ENCODE measurements at places on chromosomes 1 and 21.

DNA sequence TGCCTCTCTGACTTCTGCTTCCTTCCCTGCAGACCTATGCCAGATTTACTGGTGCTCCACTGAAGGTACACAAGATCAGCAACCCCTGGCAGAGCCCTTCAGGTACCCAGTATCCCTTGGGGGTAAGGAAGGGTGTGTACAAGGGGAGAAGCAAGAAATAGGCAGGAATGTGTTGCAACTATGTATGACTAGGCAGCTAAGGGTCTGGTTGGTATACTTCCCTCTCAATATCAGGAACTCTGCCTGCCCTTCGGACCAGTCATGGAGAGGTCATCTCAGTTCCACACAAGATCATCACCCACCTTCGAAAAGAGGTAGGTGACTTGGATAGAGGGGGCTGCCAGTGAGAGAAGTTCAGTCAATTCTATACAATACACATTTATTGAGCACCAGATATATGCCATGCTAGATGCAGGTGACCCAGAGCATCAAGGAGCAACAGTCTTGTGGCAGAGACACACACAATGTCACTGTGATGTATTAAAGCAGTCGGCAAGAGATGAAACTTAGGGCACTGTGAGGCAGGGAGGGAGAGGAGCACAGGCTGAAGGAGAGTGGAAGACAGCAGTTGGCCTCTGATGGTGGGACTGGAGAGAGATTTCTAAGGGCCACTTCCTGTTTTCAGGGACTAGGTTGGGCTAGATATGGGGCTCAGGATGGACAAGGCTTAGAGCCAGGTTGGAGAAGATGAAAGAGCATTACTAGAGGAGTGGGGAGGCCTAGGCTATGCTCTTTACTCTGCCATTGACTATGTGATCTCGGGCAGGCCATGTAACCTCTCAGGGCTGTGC is 2.0 kb downstream of the MTX1 start:
- DNase-seq, result no peak

DNA sequence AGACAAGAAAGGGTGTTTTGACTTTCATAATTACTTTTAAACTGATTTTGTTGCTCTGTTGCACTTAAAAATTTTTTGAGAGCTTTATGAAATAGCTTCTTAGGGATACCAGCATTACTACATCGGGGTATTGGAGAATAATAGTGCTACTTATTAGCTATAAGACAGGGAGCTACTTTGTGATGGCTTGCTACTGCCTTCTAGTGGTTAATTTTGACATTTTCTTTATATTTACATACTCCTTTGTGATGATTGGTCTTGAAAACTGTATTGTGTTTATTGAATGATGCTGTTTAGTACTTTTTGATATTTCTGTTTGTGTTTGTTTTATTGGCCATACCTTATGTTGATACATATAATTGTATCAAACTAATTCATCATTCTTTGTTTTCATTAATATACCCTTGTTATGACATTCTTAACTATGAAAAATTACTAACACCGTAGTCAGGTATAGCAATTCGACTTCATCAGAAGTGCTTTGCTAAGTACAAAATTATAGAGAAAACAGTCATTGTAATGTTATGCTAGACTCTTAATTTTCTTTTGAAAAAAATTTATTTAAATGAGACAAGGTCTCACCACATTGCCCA is 85.5 kb downstream of the CLIC4 start:
- no peak for DNase-seq

- DNase-seq, result no peak
Measured at GRCh38 chr21:38289705-38290485, 33.1 kb downstream of the KCNJ15 start.

DNA sequence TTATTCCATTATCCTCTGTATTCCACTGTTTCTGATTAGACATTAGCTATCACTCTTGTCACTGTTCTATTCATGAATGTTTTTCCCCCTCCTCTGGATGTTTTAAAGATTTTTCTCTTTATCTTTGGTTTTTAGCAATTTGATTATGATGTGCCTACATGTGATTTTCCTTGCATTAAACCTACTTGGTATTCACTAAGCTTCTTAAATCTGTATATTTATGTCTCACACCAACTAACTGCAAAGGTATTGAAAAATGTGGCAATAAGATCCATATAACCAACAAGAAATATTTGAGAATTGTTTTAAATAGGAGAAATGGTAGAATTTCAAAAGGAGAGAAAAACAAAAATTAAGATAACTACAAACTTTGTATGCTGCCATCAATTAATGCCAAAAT is 25.2 kb downstream of the FAF1 start:
- DNase-seq, result no peak

DNA sequence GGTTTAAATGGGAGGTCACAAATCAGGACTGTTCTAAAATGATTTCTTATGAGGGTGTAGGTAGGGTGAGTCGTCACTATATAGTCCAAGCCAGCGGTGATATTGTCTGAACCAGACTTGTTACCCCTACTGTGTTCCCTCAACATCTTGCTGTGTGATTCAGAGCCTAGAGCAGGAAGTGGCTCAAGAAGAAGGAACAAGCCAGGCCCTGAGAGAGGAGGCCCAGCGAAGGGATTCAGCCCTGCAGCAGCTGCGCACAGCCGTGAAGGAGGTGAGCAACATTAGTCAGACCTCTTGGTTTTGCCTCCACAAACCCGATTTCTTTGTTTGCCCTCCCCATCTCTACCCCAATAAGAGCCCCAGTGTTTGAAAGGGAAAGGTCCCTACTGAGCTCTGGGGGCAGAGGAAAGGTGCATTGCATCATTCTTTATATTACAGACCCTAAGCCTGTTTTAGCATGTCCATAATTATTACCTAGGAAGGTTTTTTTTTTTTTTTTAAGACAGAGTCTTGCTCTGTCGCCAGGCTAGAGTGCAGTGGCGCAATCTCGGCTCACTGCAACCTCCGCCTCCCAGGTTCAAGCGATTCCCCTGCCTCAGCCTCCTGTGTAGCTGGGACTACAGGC is 5.0 kb upstream of the SH3BGRL3 start:
- DNase-seq, result no peak

- DNase-seq, result no peak
Measured at GRCh38 chr1:196462086-196462485, 146.2 kb downstream of the KCNT2 start.

DNA sequence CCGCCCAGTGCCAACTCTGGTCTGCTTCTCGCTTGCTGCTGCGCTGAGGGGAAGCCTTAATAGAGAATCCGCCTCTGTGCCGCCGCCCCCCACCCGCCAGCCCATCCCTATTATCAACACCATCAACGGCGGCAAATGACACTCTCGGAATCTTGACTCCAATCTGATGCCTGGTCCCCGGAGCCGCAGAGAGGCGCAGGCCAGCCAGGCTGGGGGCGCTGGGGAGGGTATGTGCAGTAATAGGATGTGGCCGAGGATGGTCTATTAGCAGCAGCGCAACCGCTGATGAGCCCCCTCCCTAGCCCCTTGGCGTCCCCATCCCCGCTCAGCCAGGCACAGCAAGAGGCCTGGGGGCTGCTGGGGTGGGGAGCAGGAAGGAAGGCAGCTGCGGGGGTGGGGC is 15.1 kb upstream of the DMBX1 start:
- DNase-seq, result no peak

DNA sequence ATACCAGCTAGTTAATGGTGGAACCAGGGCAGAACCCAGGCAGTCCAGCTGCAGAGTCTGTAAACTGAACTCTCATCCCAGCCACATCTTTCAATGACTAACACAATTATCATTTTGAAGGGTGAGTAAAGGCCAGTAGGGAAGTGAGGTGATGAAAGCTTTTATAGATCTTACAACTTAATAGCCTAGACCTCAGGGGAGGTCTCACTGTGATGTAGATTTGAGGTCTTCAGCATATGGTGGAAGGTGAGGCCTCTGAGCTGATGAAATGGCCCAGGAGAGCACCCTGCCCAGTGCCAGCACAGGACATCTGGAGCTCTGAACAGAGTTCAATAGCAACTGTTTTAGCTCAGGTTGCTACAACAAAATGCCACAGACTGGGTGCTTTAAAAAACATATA is 44.8 kb upstream of the POU2F1 start:
- no peak for DNase-seq

DNA sequence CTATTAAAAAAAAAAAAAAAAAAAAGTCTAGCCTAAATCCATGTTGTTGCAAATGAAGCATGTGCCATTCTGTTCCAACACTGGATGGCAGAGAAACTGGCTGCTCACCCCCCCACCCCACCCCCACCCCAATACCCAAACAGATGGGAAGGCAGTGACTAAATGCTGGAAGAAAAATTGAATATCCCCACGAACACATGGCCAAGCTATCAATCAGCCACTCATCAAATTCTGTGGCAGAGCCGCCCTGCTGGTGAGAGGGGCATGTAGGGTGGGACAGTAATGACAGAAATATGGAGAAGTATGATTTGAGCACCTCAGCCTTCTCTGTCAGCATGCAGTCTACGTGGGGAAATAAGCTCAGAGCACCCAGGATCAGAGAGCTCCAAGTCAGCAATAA is 34.1 kb downstream of the OPTC start:
- DNase-seq, result no peak

DNA sequence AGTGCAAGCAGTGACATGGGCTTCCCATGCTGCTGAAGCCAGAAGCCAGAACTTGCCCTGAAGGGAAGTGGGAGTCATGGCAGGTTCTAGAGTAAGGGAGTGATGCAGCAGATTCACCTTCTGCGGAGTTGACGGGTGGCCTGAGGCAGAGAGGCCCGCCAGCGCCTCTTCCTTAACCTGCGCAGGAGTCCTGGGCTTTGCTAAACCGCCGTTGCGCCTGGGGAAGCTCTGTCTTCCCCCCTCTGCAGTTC is 67.3 kb downstream of the OBSCN start:
- DNase-seq, result no peak

GRCh38 chr1:190679983-190680382 is 202.3 kb upstream of the BRINP3 start:
- DNase-seq, result no peak

DNA sequence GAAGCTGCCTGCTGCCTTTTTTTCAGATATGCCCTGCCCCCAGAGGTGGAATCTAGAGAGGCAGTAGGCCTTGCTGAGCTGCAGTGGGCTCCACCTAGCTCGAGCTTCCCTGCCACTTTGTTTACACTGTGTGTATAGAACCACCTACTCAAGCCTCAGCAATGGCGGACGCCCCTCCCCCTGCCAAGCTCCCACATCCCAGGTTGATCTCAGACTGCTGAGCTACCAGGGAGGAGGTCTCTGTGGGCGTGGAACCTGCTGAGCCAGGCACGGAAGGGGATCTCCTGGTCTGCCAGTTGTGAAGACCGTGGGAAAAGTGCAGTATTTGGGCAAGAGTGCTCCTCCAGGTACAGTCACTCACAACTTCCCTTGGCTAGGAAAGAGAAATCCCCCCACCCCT is 65.1 kb downstream of the MSH4 start:
- no peak for DNase-seq

All from anterior cingulate cortex (tissue), 58 donors.